ENCODE measurements at places on chromosomes 7 and 10.

GRCh38 chr7:90988996-90989765 is 275.1 kb upstream of the FZD1 start:
- no peak for DNase-seq

DNA sequence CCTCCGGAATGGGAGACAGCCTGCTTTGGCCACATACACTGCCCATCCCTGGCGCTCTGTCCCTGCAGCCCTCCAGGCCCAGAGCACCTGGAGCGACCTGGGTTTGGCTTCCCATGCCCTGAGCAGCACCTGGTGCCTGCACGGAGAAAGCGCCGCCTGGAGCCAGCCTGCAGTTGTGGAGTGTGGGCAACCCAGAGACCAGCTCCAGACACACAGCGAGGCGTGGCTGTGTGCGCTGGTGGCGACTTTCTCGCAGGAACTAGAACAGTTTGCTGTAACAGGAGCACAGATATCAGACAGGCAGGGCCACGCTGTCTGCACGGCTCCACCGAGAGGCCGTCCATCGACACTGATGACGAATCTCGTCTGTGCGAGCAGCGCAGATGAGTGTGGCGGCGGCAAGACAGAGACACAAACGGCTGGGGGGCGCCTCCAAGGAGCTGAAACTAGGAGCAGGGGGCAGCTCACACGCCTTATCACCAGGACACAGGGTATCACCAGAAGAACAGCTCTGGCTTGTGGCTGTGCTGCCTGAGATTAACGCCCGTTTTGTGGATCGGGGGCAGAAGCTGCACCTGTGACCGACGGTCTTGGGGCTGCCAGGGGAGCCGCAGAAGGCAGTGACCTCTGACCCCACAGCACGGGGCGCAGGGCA is 275.3 kb downstream of the DNAJB6 start:
- DNase-seq, result no peak

DNA sequence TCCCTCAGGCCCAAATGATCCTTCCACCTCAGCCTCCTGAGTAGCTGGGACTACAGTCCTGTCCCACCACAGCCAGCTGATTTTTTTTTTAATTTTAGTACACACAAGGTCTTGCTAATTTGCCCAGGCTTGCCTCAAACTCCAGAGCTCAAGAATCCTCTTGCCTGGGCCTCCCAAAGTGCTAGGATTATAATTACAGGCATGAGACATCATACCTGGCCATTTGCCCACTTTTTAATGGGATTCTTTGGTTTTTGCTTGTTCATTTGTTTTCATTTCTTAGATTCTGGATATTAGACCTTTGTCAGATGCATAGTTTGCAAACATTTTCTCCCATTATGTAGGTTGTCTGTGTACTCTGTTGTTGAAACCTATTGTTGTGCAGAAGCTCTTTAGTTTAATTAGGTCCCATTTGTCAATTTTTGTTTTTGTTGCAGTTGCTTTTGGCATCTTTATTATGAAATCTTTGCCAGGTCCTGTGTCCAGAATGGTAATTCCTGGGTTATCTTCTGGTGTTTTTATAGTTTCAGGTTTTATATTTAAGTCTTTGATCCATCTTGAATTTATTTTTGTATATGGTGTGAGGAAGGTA is 95.2 kb downstream of the GLCCI1 start:
- DNase-seq, result peak; percentile 6

DNA sequence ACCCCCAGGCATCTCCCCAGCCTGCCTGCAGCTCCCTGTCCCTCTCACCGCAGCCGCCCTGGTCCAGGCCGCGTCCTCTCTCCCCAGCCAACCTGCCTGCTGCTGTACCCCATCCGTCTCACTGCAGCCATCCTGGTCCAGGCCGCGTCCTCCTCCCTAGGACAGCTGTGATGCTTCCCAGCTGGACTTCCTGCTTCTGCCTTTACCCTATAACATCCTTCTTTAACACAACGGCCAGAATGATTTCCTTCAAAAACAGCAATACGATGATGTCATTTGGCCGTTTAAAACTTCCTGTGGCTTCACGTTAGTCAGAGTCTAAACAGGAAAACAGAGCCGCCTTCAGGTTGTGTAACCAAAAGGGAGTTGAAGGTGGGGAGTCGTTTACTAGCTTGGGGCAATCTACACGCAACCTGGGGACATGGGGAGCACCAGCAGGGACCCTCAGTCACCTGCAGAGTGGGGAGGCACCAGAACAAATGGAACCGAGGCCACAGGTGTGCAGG is 32.2 kb upstream of the ZFAND2A start:
- peak; percentile 89 for DNase-seq

DNA sequence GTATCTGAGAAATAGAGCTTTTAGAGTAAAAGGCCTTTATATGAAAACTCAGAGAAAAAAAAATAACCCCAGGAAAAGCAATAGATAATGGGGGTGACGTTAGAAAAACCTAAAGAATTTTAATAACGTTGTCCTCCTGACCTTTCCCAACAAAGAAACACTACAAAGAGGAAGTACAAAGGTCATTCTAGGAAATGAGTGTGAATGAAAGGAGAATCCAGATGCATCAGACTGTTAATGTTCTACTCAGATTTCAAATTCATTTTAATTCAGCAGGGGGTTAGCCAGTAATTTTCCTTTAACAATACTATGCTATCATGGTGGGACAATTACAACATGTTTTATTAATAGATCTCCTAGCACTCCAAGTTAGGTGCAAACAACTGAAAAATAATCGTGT is 73.8 kb upstream of the CDK1 start:
- DNase-seq, result no peak

DNA sequence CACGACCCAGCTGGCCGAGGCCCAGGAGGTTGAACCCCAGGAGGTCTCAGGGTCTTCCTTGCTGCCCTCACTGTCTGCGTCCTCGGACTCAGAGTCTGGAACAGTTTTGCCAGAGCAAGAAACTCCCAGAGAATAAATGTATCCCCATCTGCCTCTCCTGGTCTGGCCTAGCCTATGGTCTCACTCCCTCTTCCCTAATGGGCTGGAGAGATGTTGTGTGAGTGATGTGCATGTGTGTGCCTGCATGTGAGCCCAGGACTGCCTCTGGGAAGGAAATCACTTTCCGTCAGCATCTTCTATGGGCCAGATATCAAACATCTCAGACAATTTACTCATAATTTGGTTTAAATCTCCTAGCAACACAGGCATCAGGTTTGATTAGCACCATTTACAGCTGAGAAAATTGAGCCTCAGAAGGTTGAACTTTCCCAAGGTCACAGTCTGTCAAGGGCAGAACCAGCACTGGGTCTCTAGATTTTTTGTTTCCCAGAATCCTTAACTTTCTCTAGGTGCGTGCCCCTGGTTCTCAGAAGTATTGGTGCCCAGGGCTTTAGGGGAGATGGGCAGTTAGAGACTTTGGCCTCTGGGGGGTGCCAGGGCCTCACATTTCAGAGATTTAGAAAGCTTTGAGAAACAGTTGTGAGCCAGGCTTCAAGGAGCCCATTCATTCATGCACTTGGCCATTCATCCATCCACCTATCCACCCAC is 4.9 kb downstream of the TMEM270 start:
- DNase-seq, result peak; percentile 84

GRCh38 chr10:791639-792038 is 102.2 kb upstream of the DIP2C start:
- DNase-seq, result no peak

- DNase-seq, result peak; percentile 87
Observed at GRCh38 chr10:63083904-63084689, 49.0 kb upstream of the NRBF2 start.

DNA sequence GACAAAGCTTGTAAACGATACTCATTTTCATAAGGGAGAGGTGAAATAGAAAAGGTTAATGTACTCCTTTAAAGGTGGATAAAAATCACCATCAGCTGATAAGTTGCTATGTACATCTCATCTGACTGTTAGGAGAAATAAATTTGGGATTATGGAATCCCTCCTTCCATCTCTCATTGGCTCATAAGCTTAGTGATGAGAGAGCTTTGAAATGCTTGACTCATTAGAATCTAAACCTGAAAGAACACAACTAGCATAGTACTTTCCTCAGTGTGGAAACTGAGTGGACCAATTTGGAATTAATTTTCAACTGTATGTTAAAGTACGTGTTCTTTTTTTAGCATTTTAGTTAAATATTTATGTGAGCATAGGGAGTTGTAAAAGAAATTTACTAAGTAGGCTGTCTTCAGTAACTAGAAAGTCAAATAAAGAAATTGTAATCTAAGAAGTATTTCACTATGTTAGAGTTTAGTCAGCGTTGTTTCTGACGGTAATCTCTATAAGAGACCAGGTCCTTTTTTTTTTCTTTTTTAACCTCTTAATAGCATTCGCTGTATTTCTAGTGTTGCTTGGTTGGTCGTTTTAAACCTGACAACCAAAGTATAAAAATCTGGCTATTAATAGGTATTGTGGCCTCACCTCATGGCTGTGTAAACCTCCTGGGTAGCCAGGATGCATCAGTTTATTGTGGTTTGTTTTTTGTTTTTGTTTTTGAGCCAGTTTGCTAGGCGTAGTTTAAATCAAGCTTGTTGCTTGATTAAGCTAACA is 34.4 kb downstream of the FHIP2A start:
- DNase-seq, result peak; percentile 58

- peak; percentile 57 for DNase-seq
Observed at GRCh38 chr10:9608602-9609001, 1409.1 kb upstream of the CELF2 start.

GRCh38 chr7:157318015-157318706 is 18.6 kb upstream of the DNAJB6 start:
- peak; percentile 91 for DNase-seq

GRCh38 chr10:124792998-124793352 is 1.3 kb upstream of the EEF1AKMT2 start:
- no peak for DNase-seq

GRCh38 chr10:69346776-69347175 is 68.5 kb downstream of the HK1 start:
- no peak for DNase-seq

DNA sequence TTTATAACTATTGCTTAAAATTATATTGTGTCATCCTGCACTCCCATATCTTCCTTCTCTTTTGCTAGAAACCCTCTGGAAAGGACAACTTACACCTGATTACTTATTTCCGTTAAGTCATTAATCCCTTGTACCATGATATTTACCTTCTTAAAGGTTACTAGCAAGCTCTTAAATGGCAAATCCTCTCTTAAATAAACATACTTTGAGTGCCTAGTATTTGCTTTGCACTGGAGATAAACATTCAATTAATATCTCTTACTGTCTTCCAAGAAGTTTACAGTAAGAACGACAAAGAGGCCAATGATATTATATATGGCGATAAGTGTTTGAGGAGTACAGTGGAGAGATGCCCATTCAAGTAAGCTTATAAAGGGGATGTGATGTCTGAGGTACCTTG is 278.3 kb downstream of the HGF start:
- no peak for DNase-seq

DNA sequence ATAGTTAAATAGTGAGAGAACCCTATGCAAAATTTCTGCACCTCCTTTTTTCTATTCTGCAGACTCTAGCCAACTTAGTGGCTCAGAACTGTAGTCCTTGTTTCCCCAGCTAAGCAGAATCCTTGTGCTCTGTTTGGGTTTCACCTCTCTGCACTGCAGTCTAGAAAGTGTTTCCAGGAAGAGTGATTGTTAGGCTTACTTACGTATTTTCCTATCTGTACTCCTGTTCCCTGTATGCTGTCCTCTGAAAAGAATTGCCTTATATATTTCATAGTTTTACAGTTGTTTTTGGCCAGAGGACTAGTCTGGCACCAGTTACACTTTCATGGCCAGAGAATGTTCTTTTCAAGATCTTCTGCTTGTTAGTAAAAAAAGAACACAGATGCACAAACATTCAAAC is 154.6 kb upstream of the POT1 start:
- no peak for DNase-seq

DNA sequence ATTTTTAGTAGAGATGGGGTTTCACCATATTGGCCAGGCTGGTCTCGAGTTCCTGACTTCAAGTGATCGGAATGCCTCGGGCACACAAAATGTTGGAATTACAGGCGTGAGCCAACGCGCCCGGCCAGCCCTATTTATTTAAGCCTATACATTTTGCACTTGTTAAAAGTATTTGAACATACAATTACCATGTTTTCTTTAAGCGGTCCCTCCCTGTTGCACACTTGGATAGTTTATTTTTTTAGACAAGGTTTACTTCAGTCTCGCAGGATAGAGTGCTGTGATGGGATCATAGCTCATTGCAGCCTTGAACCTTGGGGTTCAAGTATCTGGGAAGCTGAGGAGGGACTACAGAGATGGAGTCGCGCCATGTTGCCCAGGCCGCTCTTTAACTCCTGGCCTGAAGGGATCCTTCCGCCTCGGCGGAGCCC is 35.7 kb upstream of the SRRM3 start:
- DNase-seq, result no peak

DNA sequence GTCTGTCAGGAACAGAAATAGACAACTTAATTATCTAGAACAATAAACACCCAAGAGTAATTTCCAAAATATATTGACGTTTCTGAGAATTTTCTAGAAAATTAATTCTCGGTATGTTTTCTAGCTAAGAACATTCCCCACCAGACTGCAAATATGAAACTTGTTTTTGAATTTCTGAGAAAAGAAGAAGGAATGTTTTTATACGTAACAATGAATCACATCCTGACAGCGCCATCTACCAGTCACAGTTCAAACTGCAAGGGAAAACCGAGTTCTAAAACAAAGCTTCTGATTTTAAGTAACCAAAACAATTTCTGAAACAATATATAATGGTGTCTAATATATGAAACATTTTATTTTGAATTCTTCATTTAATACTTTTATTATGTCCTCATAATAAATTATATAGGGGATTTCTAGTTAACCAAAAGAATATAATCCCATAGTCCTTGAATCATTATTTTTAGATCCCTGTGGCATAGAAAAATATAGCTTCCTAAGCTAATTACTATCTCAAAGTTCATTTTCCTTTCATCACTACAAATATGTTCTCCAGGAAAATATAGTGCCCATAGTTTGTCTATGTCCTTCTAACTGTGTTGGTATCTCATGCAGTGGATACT is 34.5 kb upstream of the MEOX2 start:
- peak; percentile 47 for DNase-seq

DNA sequence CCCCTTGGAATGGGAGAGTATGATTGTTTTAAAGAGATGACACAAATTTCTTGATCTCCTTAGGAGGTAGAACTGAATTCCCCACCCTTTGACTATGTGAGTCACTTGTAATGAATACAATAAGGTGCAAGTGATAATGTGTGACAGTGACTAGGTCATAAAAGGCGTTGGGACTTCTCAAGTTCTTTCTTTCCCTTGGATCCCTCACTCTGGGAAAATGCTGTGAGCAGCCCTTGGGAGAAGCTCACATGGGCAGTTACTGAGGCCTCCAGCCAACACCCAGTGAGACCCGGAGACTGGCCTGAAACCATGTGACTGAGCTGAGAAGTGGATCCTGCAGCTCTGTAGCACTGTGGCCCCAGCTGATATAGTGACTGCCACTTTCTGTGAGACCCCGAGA is 66.4 kb upstream of the FAM180A start:
- no peak for DNase-seq

- DNase-seq, result no peak
Observed at GRCh38 chr10:74500026-74500704, 326.2 kb upstream of the KAT6B start.
